ENCODE measurements at places on chromosomes 16 and 17.

- no peak for DNase-seq
Observed at GRCh38 chr16:68126395-68126794, 41.2 kb downstream of the NFATC3 start.

GRCh38 chr17:81222620-81222905 is 202 bp downstream of the CEP131 start:
- DNase-seq = no peak

DNA sequence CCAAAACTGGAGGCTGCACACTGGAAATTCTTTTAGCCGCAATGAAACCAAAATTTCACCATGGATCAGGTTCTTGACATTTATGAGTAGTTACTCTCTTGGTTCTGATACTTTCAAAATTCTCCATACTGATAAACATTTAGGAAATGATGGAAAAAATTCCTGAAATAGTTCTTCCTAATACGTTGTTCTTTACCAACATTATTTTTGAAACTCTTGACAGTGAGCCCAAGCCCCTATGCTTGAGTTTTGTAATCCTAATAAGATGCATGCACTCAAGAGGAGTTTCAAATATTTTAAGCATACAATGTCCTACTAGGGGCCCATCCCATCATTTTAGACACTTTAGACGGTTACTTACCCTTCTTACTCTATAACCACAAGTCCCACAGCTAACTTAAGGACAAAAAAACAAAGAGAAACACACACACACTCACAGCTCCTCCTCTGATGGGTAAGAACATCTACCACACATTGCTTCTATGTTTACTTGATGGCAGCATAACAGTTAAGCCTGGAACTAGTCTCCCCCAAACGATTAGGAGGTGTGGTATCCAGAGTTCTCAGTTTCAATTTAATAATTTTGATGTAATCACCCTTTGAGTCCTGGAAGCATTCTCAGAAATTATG is 3.7 kb downstream of the VEZF1 start:
- DNase-seq = no peak

DNA sequence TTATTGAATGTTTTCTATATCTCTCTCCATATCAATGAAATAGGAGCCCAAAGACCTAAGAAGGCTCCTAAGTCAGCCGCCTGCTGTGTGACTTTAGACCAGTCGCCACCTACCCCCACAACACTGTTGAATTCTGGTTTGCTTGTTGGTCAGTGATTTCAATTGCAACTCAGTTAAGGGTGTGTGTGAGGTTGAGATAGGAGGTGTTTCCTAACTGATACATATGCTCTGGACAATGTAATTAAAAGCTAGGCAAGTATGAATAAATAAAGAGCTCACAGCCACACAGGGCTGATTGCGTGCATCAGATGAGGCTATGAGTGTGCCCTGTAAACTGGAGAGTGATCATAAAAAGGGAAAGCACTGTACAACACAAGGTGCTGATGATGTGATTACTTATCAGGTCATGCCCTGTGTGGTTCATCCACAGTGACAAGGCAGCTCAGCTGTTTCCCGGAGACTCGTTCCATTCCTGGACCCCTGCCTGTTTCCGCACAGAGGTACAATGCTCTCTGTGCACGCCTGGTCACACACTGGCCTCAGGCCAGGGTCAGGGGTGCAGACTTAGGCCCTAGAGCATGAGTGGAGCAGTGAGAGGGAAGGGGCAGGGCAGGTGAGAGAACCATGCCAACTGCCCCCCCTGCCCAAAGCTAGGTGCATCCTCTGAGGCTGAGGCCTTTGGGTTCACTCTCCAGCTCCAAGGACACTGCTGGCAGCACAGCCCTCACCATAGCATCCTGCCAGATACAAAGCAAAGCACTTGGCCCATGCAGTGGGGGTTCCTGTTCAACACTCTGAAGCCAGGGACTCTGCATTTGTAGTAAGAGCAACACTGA is 3.3 kb upstream of the KRT35 start:
- DNase-seq = no peak

DNA sequence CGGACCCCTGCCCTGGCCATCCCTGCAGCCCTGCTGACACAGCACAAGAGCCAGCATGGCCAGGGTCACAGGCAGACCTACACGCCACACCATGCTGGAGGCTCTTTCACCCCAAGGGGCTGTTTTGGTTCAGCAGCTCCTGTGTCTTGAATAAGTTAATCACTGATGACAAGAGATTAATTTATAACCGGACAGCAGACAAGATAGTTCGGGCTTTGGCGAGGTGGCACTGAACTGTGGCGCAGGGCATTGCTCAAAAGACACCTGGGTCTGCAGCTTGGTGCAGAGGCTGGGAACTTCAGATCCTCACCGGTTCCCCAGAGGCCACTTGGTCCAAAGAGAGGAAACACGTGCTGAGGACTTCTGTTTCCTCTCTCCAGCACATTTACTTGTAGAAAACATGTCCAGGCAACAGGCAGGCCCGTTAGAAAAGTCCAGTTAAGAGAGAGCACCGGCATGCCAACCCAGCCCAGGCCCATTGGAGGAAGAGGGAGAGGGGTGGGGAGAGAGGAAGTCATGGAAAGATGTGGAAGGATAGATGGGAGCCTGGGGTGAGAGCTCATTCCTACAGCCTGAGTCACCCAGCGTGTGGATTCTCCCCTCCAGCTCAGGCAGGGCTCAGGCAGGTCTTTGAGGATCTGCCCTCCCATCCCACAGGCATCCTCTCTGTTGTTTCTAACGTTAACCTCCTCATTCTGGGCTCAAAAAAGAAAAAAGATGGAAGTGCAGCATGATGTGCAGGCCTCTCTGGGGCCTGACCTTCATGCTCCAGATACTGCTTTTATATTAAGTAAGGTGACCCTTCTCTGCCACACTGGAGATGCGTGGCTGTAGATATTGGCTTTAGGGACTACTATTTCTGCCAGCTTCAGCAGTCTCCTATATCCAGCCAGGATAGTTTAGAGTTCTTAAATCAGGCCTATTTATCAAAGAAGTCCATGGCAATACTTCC is 80.0 kb upstream of the HNF1B start:
- DNase-seq = no peak

DNA sequence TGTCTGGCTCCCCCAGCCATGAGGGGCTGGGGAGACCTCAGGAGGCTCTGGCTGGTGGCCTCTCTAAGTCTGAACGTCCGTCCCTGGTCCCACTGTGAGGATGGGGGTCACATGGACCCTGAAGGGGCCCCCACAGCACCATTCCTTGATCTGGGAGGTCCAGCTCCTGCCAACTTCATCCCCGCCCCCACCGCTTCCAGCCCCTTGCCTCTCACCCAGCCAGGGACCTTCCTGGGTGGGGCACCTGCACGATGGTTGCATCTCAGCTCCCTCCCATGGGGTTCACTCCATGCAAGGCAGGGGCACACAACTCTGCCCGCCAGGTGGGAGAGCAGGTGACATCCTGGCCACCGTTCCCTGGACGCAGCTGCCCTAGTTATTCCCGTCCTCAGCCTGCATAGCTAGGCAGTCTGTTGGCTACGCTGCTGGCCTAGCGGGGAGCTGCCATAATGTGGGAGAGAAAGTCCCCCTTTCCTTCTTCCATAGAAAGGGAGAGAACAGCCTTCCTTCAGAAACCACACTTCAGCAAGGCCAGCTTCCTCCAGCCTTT is 217.9 kb upstream of the RPL38 start:
- DNase-seq = no peak

- no peak for DNase-seq
Observed at GRCh38 chr17:29238133-29238850, 8.4 kb upstream of the CRYBA1 start.

GRCh38 chr17:2691069-2691871 is 20.3 kb downstream of the CLUH start:
- no peak for DNase-seq

GRCh38 chr17:66678061-66678460 is 156.9 kb upstream of the CACNG5 start:
- no peak for DNase-seq

- DNase-seq = no peak
Observed at GRCh38 chr17:19343671-19344151, 18.8 kb downstream of the B9D1 start.

- no peak for DNase-seq
Observed at GRCh38 chr16:81403208-81403600, 41.4 kb upstream of the CMIP start.

DNA sequence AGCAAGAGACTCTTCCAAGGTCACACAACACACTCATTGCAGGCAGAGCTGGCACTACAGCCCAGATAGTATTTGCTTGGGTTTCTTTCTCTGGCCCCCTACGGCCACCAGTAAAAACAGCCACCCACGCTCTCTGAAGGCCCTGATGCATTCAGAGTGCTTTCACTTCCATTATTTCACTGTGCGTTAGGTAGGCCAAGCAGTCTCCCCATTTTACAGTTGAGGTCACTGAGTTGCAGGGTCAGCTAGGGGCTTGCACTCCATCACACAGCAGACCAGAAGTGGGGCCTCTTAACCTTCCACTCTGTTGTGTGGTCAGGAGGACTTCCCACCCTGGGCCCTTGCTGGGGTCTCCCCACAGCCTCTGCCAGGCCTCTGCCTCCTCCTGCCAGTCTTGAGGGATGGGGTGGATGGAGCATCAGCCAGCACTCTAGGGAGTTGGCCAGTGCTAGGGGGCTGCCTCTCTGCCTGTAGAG is 2.5 kb downstream of the TBX21 start:
- DNase-seq = no peak

DNA sequence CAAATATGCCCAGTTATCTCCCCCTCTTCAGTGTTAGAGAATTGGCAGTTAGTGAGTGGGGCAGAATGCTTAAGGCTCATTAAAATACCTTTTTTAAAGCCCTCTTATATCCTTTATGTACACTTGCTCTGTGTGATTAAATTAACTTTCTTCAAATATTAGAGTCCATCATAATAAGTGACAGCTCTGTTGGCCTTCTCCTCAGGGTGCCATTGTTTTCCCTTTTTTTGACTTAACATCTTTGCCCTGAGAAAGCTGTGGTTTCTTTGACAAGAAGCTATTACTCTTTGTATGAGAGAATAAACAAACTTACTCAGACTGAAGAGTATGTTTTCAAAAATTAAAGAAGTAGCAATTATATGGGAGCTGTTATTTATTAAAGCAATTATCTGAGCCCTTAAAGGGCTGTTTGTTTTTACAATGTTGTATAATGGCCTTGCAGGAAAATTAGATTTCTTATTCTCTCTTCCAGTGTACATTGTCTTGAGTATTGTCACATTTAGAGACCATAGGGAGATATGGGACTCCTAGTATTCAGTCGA is 13.4 kb downstream of the RBBP6 start:
- DNase-seq = no peak

GRCh38 chr16:57589374-57589773 is 39.1 kb upstream of the ADGRG1 start:
- DNase-seq = no peak

DNA sequence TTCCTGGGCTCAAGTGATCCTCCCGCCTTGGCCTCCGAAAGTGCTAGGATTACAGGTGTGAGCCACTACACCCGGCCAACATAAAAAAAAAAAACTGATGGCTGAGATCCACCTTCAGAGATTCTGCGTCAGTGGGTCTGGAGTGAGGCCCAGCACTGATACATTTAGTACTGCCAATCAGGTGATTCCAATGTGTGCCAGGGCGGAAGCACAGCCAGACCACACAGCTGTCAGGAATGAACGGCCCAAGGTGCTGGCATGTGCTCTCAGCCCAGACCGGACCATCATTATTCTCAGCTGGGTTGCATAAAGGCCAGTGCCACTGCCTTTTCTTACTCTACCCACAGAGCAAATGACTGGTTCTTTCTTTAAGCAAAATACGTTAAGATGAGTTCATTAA is 1.2 kb upstream of the BCO1 start:
- DNase-seq = no peak

DNA sequence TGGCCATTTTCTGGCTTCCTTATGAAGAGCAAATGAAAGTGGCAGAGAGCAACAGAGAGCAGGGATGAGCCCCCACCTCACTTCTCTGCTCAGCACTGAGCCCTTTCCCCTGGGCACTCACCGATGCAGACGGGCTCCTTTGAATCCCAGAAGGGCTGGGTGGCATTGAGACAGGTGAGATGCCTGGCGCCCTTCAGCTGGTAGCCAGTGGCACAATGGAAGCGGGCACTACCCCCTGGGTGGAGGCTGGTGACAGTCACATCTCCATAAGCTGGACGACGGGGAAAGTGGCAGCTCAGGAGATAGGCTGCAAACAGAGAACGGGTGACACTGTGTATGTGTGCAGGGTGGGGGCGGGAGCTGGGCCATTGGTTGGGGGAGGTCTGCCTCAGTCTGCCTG is 12.5 kb upstream of the PHF12 start:
- DNase-seq = no peak

DNA sequence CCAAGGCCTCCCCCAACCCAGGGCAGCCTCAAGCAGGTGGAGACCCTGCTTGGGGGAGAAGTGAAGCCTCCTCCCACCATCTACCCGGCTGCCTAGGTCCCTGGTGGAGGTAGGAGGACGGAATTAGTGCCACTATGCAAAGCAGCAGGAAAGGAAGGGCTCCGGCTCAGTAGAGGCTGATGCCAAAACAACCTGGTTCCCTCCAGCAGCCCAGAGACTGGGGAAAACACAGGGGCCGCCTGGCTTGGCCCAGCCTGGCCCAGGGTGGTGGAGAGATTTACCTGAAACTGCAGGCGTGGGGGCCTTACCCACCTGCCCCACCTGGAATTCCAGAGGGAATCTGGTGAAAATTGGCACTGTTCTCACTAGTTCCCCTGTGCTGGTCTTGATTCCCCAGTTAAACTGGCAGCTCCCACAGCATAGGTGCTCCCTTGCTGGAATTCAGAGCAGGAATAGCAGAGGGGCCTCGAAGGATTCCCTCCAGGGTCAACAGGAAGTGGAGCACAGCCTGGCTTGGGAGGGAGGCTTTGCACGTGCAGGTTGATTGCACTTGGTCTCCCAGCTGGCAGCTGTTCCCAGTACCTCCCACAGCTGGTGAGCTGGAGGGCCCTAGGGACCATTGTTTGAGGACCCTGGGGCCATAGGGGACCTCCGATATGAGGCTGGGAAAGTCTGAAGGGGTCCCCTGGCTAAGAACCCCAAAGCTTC is 4.5 kb downstream of the CD79B start:
- no peak for DNase-seq

DNA sequence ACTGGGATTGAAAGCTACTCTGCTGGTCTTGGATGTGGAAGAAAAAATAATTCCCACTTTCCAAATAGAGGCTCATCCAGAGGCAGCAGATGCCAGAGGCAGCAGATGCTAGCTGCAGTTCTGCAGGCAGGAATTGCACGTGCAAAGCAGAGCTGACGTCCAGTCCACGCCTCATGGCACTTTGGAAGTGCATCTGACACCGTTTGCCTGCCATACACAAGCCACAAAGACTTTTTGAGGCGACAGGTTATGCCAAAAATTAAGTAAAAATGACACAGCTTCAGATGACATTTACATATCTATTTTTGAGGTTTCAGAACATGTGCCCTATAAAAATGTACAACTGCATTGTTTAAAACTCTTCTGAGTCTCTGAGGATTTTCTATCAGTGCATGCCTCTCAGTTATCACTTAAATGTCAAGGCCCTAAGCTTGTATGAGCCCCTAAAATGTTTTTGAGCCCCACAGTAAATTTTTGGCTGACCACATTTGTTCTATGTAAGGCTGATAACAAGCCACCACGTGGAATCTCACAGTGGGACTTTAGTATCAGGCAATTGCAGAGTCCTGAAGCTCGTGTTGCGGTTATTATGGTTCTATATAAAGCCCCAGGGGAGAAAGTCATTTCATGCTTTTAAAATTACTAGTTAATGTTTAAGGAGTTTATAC is 239.2 kb downstream of the PRKCA start:
- DNase-seq = no peak
